ENCODE measurements at places on chromosomes 1 and 21.
A peak's percentile ranks its signal among the peaks of the same experiment; 100 is the strongest.

GRCh38 chr21:36349315-36349714 lies 29.3 kb downstream of the MORC3 start:
- no peak for DNase-seq

DNA sequence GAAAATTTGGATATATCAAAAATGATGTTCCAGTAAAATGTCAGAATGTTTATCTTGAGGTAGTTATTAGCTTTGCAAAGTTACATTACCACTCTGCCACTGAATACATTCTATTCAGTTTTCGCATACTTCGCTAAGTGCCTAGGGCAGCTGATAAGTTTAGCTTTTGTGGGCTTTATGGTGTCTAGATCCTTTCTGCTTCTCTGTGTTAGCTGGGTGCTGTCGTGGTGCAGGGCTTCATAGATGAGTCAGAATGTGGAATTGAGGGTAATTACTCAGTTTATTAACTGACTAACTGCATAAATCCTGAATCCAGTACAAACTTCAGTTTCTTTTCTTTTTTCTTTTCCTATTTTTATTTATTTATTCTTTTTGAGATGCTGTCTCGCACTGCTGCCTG lies 21.5 kb downstream of the NCAM2 start:
- no peak for DNase-seq

GRCh38 chr21:41636636-41637630 lies 129.0 kb upstream of the TMPRSS2 start:
- no peak for DNase-seq

- no peak for DNase-seq
These were observed 95.2 kb downstream of the COQ8A start for GRCh38 chr1:227035316-227035715.

GRCh38 chr21:44329086-44329889 lies 9.9 kb downstream of the CFAP410 start:
- no peak for DNase-seq

- DNase-seq, result no peak
These were observed 77.1 kb downstream of the PIK3CD start for GRCh38 chr1:9728451-9729295.

DNA sequence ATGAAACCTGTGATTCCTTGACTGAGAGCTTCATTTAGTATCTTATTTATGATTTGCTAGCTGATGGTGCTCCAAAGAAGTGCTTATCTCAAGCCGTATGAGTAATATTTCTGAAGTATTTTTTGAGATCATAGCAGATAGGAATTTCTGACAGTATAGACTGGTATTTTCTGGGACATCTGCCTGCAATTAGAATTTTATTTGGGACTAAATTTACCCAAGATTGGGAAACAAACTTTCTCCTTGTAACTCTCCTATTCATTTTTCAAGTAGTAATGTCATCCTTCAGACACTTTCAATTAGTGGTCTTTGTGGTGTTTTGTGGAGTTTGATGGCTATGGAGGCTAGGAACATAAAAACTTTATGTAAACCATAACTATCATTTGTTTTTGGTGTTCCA lies 597.2 kb upstream of the ZP4 start:
- DNase-seq, result no peak

GRCh38 chr1:166947398-166948043 lies 27.8 kb downstream of the ILDR2 start:
- peak; percentile 23 for DNase-seq

- peak; percentile 14 for DNase-seq
These were observed 56.0 kb upstream of the NBPF3 start for GRCh38 chr1:21383785-21384401.

DNA sequence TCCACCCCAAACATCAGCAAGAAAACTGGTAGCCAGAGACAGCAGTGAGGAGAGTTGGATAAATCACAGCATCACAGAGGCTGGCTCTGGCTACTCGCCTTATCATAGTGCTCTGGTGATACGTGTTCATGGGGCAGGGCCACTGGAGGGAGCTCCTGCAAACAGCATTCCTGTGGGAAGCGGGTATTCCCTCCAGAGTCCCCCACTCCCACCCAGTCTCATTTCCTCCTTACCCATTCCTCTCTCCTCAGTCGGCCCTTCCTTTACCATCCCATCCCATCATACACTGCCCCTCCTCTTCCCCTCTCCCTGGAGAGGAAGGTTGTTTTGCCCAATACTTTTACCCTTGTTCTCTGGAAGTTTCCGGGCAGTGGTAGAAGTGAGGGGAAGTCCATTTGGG lies 7.1 kb downstream of the NHLH2 start:
- no peak for DNase-seq

DNA sequence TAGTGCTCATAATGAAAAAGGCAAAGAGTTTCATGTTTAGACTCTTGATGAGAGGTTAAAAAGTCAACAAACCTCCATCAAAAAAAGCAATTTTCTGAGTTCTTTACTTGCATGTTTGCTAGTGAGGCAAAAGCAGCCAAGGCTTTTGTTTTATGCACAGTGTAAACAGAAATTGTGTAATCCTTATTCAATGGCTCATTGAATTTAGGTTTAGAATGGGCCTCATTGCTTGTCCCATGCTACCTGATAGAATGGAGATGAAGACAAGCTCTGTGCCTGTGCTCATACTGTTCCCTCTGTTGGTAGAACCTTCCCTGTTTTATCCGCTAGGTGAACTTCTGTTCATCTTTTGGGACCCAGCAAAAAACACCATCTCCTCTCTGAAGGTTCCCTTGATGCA lies 10.0 kb upstream of the LRRC8D start:
- no peak for DNase-seq

DNA sequence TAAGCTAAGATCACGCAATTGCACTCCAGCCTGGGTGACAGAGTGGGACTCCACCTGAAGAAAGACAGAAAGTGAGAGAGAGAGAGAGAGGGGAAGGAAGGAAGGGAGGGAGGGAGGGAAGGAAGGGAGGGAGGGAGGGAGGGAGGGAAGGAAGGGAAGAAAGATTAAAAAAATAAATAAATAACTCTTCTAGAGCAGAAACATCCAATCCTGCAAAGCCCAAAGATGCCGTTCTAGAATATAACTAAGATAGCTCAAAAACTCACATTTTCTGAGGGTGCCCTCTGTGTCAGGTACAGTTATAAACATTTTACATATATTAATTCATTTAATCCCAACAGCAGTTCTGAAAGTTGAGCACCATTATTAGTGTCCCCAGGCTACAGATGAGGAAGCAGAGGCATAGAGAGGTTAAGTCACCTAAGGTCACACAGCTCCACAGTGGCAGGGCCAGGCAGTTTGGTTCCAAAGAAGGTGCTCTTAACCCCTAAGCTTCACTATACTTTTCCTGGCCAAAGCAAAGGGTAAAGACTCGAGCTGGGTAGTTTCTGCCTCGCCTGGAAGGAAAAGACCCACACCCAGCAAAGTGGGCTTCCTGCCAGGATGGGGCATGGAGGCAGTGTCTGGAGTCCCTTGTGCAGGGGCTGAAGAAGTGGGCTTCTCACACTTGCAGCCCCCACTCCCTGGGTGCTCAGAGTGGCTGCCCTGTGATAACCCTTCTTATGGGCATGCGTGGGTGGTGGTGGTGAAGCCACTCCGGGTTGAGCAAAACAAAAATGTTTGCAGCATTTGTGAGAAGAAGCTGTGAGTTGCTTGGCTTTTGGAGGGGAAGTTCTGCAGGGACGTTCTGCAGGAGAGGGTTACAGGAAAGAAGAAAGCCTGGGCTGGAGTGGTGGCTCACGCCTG lies 7.9 kb upstream of the PIK3CD start:
- DNase-seq, result no peak

- DNase-seq, result no peak
These were observed 8.7 kb downstream of the SMG7 start for GRCh38 chr1:183480971-183481441.

- DNase-seq, result peak; percentile 58
These were observed 12.5 kb downstream of the AGRN start for GRCh38 chr1:1032424-1032823.

DNA sequence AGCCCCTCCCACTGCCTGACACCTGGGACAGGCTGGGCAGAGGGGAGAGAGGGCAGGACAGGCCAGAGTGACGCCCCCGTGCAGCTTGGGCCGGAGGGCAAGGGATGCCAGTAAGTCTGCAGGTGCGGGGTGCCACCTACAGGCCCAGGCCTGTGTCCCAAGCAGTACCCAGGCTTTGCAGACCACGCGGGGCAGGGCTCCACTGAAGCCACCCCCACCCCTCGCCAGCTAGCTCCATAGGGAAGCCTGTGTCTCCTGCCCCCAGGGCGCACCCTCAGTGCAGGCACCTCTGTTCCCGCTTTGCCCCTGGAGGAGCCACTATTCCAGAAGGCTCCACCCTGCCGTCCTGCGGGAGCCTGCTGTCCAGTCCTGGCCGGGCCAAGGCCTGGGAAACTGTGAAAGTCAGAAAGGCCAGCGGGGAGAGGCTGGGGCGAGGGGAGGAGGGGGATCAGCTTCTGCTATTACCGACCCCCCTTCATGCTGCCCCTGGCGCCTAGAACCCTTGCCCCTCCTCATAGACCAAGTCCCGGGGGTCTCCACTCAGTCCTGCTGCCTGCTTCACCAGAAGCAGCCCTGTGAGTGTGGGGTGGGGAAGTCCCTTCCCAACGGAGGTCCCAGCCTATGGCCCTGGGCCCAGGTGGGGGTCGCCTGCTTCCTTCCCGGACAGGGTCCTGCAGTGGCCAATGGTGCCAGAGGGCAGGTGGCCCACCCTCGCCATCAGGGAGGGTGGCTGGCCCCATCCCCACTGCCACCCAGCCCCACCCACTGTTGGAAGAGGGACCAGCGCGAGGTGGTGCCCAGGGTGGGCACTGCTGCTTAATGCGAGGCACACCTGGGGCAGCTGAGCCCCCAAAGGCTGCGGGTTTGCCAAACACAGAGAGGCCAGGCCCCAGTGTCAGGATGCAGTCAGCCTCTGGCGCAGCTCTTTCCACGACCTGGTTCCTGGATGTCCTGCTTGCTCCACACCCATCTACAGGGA lies 54.4 kb downstream of the KCNAB2 start:
- no peak for DNase-seq

GRCh38 chr1:230104395-230105244 lies 37.6 kb downstream of the GALNT2 start:
- DNase-seq, result peak; percentile 96

DNA sequence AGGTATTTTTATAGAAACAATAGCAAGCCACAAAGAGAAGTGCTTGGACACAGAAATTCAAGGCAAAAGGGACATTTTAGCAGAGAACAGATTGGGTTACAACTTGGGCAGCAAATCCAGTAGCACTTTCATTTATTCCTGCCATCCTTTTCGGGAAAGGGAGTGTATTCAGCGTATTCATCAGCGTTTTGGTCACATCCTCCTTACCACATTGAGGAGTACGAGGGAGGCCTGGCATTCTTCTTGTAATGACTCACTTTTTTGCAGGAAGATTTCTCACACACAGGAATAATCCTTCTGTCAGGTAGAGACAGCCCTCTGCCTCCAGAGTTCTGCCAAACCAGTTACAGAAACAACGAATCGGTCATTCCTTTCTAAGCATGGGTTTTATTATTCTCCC lies 18.1 kb upstream of the FAM78B start:
- no peak for DNase-seq

GRCh38 chr1:153352523-153352922 lies 3.9 kb upstream of the PGLYRP4 start:
- DNase-seq, result peak; percentile 61

- no peak for DNase-seq
These were observed 415.7 kb downstream of the USP25 start for GRCh38 chr21:16145479-16145878.

DNA sequence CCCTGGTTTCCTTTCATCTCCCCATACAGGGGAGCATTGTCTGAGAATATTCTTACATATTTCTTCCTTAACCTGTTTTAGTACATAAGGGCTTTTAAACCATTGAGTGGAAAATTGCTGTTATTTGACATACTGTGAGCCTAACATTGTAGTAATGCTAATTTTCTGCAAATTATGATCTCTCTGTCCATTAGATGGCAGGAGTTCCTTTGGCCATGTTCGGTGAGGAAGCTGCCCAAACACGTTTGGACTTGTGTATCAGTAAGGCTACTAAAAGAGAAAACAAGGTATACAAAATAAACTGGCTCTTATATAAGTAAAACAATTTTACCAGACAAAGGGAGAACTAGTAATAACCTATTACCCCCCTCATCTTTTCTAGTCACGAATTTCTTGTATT lies 29.2 kb downstream of the CDC7 start:
- DNase-seq, result no peak

DNA sequence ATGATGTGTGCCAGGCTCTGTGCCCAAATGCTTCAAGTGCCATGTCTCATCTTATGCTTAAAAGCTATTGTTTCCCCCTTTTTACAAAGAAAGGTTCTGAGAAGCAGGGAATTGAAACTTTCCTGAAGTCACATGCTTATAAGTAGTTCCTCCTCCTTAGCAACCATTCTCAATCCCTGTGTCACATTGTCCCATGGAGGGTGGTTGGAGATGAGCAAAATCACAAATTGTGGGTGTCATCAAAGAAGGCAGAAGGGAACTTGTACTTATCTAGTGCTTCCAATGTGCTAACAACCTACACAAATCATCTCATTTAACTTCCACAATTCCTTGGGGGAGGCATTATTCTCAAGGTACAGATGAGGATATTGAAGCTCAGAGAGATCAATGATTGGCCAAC lies 10.1 kb upstream of the ERICH3 start:
- DNase-seq, result no peak

DNA sequence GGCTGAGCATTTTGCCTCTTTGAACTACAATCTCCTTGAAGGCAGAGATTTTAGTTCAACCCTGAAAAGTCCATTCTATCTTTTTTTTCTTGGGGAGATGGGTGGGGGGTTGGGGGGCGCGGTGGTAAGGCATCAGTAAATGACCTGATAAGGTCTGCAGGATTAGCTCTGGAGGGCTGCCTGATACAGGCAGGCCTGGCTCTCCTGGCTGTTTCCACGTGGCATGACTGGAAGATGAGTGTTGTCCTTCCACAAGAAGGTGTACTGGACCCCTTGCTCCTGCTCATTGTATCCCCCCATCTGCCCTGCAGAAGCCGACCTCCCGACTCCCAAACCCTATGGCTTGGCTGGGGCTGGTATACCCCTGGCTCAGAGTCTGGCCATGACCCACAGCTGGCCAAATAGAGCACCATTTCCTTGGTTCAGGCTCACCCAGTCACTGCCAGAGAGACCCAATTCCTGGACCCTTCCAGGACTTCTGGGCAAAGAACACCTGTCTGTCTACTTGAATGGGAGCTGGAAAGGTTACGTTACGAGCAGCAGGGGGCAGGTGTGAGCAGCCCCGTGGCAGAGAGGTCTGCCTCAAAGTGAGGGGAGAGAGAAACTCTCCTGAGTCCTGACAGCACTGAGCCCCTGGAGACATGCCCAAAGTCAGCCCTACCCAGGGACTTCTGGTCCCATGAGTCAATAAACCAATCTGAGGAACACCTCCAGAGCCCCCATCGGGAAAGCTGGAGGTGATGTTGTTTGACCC lies 17.0 kb downstream of the DHRS3 start:
- peak; percentile 68 for DNase-seq

DNA sequence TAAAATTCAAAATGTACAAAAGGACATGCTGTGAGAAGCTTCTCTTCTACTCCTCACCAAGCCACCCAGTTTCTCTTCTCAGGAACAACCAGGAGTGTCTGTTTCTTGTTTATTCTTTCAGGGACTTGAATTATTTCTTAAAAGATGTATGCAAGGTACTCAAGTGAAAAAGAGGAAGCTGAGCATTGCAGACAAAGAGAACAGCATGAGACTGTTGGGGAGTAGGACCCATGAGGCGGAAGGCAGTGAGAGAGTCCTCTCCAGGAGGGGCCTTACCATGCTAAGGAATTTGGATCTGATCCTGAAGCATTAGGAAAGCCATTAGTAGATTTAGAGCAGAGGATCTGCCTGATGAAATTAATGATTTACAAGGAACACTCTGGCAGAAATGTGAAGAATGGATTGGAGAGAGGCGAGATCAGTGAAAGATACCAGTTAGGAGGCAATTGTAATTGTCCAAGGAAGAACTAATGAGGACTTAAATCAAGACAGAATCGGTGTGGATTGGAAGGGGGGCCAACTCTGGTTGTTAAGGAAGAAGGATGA lies 14.7 kb upstream of the SSX2IP start:
- no peak for DNase-seq
